Left ventricle myocardium inferior (tissue), 1 donor: ENCODE measurements at places on chromosomes 13 and 19. TPM values are rescaled to one million over a fixed set of nuclear protein-coding genes. Genes with fewer than 3 reads are reported as not detected.

- no peaks in the 10 kb centered on the region for H3K36me3 ChIP-seq
- no peak overlapping the region for H3K27ac ChIP-seq
- H3K27me3 ChIP-seq: no peaks in the 10 kb centered on the region
- H3K4me1 ChIP-seq: no peaks in the 10 kb centered on the region
Measured at GRCh38 chr13:57553932-57554331, 77.6 kb upstream of the PCDH17 start.

DNA sequence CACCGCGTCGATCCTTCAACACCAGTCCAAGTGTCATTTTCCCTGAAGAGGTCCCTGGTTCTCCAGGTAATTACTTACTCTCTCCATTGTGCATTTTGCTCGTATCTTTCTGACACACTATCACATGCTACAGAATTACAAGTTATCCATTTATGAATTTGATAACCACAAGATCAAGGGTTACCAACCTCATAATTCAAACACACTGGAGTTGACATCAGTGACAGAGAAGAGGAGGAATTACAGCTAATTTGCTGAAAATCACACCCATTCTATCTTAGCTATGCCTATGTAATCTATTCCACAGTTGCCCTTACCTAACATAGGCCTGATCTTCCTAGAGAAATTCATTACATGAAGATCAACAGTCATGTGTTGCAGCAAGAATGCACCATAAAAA is 14.2 kb downstream of the ZC3H13 start:
- DNase-seq: no peak
- peaks cover 47% of the 10 kb centered on the region for H3K36me3 ChIP-seq
- H3K27me3 ChIP-seq: no peaks in the 10 kb centered on the region
- no peaks in the 10 kb centered on the region for H3K4me1 ChIP-seq
- H3K27ac ChIP-seq: no peak overlapping the region
- no peak overlapping the region for H3K4me3 ChIP-seq

Gene DBP
- total RNA-seq: 7.9 TPM

GRCh38 chr13:80504453-80504852 is 163.5 kb upstream of the SPRY2 start:
- no peaks in the 10 kb centered on the region for H3K36me3 ChIP-seq
- no peaks in the 10 kb centered on the region for H3K27me3 ChIP-seq
- H3K4me1 ChIP-seq: peaks cover 9% of the 10 kb centered on the region
- H3K4me3 ChIP-seq: no peak overlapping the region
- DNase-seq: no peak
- H3K27ac ChIP-seq: peak overlapping the region; percentile 69

Gene TMC4
- total RNA-seq: 2.2 TPM

Gene OR7C1
- not detected for total RNA-seq

DNA sequence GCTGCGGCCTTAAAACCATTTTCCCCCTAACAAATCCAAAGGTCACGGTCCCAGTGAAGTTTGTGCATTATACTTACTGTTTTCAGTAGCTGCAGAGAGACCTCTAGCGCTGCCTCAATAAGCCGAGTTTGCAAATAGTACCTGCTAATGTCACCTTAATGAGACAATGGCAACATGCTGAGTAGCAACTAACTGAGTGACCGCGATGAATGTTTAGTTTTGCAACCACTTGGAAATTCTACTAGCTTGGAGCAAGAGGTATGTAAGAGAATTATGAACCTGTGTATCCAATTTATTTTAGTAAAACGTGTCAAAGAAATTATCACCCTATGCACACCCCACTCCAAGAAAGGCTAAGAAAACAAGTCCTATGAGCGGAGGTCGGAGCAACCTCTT is 1.2 kb downstream of the KPNA3 start:
- H3K36me3 ChIP-seq: no peaks in the 10 kb centered on the region
- no peak for DNase-seq
- H3K4me3 ChIP-seq: peak overlapping the region; percentile 87
- H3K27me3 ChIP-seq: no peaks in the 10 kb centered on the region
- peak overlapping the region; percentile 99 for H3K27ac ChIP-seq

DNA sequence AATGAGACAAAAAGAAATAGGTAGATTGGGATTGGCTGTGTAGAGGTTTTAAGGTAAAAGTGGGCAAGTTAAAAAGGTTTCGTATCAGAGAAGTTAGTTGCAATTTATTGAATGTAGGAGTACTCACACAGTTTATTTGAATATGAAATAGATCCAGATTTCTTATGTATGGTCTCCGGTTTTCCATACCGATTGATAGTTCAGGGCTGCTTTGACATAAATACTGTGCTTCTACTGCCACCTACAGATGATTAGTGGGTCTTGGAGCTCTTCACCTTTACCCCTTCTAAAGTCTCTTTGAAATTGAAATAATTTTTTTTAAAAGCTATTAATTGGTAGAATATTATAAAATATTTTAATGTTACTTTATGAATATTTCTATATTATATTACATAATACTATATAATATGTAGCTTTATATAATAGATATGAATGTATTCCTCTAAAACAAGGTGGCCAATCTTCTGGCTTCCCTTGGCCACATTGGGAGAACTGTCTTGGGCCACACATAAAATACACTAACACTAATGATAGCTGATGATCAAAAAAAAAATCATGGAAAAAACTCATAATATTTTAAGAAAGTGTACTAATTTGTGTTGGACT is 7.7 kb upstream of the GPR18 start:
- H3K27ac ChIP-seq: no peak overlapping the region
- no peak overlapping the region for H3K4me3 ChIP-seq

Gene VSTM1
- not detected for total RNA-seq

Gene SIGLEC12
- 0.11 TPM for total RNA-seq

Gene LRFN3
- total RNA-seq: 7.1 TPM

Gene SLC7A10
- not detected for total RNA-seq

GRCh38 chr13:110403315-110403714 is 96.2 kb downstream of the COL4A2 start:
- no peaks in the 10 kb centered on the region for H3K27me3 ChIP-seq
- peak overlapping the region; percentile 5 for H3K27ac ChIP-seq
- no peak for DNase-seq
- no peak overlapping the region for H3K4me3 ChIP-seq
- no peaks in the 10 kb centered on the region for H3K36me3 ChIP-seq

- no peaks in the 10 kb centered on the region for H3K27me3 ChIP-seq
- no peak overlapping the region for H3K27ac ChIP-seq
- no peak overlapping the region for H3K4me3 ChIP-seq
- H3K4me1 ChIP-seq: no peaks in the 10 kb centered on the region
- no peak for DNase-seq
- H3K36me3 ChIP-seq: no peaks in the 10 kb centered on the region
Measured at GRCh38 chr19:28605501-28606268, 607.3 kb downstream of the UQCRFS1 start.

DNA sequence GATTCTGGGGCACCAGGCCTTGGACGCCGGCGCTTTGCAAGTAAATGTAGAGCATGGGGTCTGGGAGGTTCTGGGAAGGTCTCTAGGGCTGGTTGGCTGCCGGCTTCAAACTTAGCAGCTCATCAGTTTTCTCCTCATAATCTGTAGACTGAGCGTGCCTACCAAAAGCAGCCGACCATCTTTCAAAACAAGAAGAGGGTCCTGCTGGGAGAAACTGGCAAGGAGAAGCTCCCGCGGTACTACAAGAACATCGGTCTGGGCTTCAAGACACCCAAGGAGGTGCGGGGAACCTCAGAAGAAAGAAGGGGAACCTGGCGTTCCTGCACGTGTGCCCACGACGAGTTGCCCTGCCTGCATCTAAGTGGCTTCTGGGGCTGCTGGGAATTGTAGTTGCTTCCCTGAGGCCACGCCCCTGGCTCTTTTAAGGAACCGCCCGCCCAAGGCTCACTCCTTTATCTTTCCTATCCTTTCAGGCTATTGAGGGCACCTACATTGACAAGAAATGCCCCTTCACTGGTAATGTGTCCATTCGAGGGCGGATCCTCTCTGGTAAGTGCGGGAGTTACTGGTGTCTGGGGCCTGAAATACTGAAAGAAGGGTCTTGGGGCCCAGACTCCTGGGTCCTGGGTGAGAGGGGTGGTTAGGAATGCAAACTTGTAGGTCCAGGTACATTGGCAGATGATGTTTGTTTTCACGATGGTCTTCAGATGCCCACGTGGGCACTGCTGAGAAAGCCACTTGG is 984 bp downstream of the RPS11 start:
- peak overlapping the region; percentile 96 for H3K27ac ChIP-seq
- peaks cover 42% of the 10 kb centered on the region for H3K36me3 ChIP-seq
- no peaks in the 10 kb centered on the region for H3K27me3 ChIP-seq
- peaks cover 61% of the 10 kb centered on the region for H3K4me1 ChIP-seq
- peak overlapping the region; percentile 94 for H3K4me3 ChIP-seq

DNA sequence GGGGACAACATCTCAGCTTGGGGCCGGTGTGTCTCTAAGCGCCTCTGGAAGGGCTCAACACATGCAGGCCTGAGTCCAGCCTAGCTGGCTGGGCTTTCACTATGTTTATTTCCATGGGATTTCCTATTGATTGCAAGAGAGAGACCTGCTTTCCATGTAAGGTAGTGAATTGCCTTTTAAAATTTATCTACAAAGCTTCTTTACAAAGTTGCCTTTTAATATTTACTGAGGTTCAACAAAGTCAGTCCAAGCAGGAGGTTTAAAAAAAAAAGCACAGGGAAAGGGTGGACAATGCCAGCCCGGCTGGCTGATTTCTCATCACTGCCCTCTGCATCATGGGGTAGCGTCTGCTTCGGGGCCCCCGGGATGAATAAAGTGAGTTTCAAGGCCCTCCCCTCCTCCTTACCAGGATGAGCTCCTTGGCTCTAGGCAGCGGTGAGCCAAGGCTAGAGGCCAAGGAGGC is 15.8 kb downstream of the TLE2 start:
- no peaks in the 10 kb centered on the region for H3K4me1 ChIP-seq
- H3K36me3 ChIP-seq: peaks cover 65% of the 10 kb centered on the region
- no peak overlapping the region for H3K4me3 ChIP-seq
- H3K27me3 ChIP-seq: no peaks in the 10 kb centered on the region
- H3K27ac ChIP-seq: no peak overlapping the region

Gene MTIF3
- 140 TPM for total RNA-seq

GRCh38 chr13:110334841-110335490 is 27.9 kb downstream of the COL4A2 start:
- DNase-seq: no peak
- H3K4me3 ChIP-seq: no peak overlapping the region
- H3K27me3 ChIP-seq: no peaks in the 10 kb centered on the region
- H3K27ac ChIP-seq: peak overlapping the region; percentile 11

DNA sequence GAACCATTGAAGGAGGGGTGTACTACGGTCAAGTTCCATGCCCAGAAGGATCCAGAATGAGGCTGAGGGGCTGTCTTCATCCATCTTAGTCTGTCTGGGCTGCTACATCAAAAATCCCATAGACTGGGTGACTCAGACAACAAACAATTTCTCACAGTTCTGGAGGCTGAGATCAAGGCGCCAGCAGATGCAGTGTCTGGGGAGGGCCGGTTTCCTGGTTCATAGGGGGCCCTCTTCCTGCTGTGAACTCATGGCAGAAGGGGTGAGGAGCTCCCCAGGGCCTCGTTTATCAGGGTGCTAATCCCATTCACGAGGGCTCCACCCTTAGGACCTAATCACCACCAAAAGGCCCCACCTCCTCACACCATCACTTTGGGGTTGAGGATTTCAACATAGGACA is 14.7 kb upstream of the KCTD15 start:
- peaks cover 85% of the 10 kb centered on the region for H3K27me3 ChIP-seq
- H3K4me3 ChIP-seq: no peak overlapping the region
- no peak overlapping the region for H3K27ac ChIP-seq
- H3K36me3 ChIP-seq: no peaks in the 10 kb centered on the region
- no peak for DNase-seq
- H3K4me1 ChIP-seq: peaks cover 16% of the 10 kb centered on the region

DNA sequence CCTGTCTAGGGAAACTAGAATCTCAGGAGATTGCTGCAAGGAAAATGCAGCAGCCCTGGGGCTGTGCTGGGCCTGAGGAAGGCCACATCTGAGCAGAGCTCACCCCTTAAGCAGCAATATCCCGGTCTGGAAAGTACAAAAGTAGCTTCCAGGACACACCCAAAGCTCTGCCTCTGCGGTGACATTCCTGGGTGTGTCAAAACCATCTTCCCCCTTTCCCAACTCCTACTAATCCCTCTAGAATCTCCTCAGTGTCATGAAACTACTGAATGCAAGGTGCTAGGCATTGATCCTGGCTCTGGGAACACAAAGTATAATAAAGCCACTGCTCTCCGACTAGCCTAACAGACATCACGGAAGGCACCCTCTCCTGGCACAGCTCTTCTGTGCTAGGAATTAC is 5.0 kb downstream of the PBX4 start:
- no peak overlapping the region for H3K4me3 ChIP-seq
- no peaks in the 10 kb centered on the region for H3K36me3 ChIP-seq
- peaks cover 5% of the 10 kb centered on the region for H3K4me1 ChIP-seq

Gene RNF225
- total RNA-seq: not detected

DNA sequence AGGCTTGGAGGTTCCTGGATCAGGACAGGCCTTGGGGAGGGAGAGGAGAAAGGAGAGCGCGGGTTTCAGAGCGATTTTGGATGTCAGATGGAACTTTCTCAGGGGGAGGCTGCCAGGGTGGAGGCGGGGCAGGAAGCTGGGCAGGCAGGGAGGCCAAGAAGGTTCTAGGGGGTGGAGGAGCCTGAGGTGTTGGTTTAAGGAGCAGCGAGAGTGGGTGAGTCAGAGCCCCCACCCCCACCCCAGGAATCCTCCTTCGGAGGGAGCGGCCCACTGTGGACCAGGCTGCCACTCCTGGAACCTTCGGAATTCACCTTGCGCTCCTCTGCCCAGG is 15.9 kb upstream of the NOP53 start:
- peaks cover 69% of the 10 kb centered on the region for H3K36me3 ChIP-seq
- H3K4me1 ChIP-seq: peaks cover 63% of the 10 kb centered on the region
- H3K27ac ChIP-seq: peak overlapping the region; percentile 89
- DNase-seq: peak; percentile 64

DNA sequence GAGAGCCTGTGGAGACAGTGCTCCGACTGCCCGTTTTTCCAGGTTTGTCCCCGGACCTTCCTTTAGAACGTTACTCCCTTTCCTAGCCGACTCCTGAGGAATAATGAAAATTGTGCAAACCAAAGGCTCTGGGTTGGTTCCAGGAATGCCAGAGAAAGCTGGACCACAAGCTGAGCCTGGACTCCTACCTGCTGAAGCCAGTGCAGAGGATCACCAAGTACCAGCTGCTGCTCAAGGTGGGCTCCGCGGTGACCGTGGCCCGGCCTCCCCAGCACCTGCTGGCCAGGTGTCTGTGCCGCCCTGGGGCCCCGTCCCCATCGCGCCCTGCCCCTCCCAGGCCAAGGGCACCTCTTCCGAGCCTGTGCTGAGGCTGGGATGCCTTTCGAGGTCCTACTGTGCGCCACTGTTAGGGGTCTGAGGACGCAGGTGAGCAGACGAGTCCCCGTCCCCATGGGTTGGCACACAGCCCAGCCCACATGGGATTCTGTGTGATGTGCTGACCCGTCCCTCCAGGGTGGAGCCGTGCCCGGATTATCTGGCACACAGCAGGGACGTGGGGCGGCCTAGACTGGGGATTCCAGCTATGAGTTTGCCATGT is 20.5 kb upstream of the F7 start:
- peaks cover 14% of the 10 kb centered on the region for H3K4me1 ChIP-seq
- peaks cover 64% of the 10 kb centered on the region for H3K36me3 ChIP-seq
- H3K27ac ChIP-seq: no peak overlapping the region
- H3K4me3 ChIP-seq: no peak overlapping the region
- DNase-seq: no peak
- H3K27me3 ChIP-seq: no peaks in the 10 kb centered on the region
